ENCODE measurements at places on chromosomes 12 and 14.

GRCh38 chr12:54352891-54353874, 11.1 kb downstream of the GPR84 start:
- DNase-seq = peak; percentile 88

- no peak for DNase-seq
Measured at GRCh38 chr12:82682326-82682725, 4.4 kb upstream of the TMTC2 start.

DNA sequence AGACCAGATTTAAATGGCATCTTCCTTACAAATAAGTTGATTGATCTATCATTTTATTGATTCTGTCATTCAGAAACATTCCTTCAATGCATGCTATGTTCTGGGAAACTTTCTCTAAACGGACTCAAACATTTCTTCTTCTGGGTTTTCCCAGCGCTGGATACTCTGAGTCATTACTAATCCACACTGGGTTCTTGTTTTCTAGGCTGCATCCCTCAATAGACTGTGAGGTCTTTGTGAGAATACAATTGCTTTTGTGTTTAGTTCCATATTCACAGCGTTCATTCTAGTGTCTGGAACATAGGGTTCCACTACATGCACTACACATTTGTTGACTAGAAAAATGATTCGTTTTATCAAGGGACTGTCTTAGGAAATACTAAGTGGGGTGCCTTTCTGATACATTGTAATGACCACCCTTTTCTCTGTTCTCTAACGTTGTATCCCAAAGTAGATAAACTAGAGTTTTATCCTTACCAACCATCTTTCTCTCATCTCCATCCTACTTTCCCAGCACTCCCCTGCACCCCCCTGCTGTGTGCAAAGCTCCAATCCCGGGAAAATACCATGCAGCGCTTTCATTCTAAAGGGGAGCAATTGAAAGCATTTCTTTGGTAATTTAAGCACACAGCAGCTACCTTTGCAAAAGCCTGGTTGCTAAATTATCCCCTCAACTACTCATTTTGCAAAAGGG, 878.7 kb downstream of the DIO2 start:
- DNase-seq = peak; percentile 65

GRCh38 chr12:26131936-26132335, 7.1 kb upstream of the BHLHE41 start:
- no peak for DNase-seq

GRCh38 chr14:23009939-23010726, at the start of gene C14orf93:
C14orf93 (minus strand) TSS chr14:23010143; CDS start chr14:22999023, 11,120 bp downstream.
- DNase-seq = peak; percentile 95

GRCh38 chr14:104245075-104245474, 106.7 kb downstream of the KIF26A start:
- no peak for DNase-seq

GRCh38 chr12:100185361-100185894, 15.2 kb upstream of the ACTR6 start:
- DNase-seq = no peak

GRCh38 chr12:3419558-3419957, 71.4 kb upstream of the PRMT8 start:
- DNase-seq = no peak
